Peyer's patch (tissue), 4 donors: ENCODE measurements at places on chromosomes 3 and 15.

DNA sequence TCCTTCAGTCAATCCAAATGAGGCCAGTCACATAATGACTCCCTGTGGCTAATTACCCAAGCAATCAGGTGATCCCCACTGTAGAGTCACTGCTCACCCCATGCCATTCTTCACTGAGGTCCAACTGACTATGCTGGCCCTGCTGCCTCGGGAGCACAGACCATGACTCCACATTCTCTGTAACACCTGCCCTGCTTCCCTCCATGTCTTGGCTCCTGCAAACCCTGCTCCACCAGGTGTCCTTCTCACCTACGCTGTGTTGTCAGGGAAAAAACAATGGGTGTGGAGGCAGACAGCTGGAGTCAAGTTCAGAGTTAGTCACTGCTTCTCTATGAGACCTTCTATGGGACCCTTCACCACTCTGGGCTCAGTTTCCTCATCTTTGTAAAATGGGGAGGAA, 6.1 kb upstream of the SFMBT1 start:
- DNase-seq = no peak

GRCh38 chr3:18382760-18383369, 42.3 kb downstream of the SATB1 start:
- no peak for DNase-seq

DNA sequence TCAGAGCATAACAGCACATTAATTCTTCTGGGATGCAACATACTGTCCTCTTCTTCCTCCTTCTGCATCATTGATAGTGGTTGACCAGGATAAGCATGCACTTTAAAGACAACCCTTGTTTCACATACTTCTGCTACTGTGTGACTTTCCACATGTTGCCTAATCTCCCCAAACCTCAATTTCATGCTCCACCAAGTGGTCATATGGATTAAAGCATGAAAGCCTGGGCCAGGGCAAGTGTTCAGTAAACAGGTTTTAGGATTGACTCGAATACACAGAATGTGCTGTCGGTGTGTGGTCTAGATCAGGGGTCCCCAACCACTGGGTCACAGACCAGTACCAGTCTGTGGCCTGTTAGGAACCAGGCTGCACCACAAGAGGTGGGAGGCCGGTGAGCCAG, 22.5 kb upstream of the BFSP2 start:
- no peak for DNase-seq

GRCh38 chr15:78822514-78822913, 11.2 kb upstream of the ADAMTS7 start:
- no peak for DNase-seq

GRCh38 chr15:30072630-30073029, 10.1 kb upstream of the GOLGA8J start:
- no peak for DNase-seq
